ENCODE measurements at places on chromosomes 16 and 17. TPM values are rescaled to one million over a fixed set of nuclear protein-coding genes. Genes with fewer than 3 reads are reported as not detected.

GRCh38 chr17:69761011-69761410, 314.0 kb upstream of the KCNJ16 start:
- no peak for DNase-seq

DNA sequence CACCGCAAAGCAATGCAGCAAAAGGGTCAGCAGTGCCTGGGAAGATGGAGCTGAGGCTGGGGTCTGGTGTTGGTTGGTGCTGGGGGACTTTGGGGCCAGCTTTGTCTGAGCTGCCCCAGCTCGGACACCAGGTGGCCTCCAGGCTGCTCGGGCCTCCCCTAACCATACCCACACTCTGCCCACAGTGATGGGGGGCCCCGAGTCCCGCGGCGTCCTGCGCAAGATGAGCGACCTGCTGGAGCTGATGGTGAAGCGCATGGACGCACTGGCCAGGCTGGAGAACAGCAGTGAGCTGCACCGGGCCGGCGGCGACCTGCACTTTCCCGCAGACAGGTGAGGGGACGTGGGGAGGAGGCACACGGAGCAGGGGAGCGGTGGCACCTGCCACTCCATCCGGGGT, 13.8 kb downstream of the MGAT5B start:
- no peak for DNase-seq

DNA sequence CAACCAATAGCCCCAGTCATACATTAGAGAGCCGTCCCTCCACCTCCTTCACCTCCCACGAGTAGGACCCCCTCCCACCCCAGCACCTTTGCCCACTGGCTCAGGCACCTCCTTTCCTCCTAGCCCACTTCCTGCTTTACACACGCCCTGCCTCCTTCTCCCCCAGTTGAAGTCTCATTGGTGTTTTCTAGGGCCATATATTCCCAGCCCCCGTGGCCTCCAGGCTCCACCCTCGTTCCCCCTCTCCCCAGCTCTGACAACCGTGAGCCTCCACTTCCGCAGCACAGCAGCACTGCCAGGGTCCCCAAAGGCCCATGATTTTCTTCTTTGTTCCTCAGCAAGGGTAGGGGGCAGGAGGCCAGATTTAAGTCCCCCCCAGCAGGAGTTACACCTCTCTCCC, 340.3 kb upstream of the TNRC6C start:
- DNase-seq: no peak

- peak; percentile 58 for DNase-seq
These were observed at the start of gene CD68 for GRCh38 chr17:7579001-7579833. TSS of gene CD68 (plus strand) at chr17:7579638. CDS start at chr17:7579678, 40 bp downstream.

Gene CEMP1
- not detected for polyA plus RNA-seq

DNA sequence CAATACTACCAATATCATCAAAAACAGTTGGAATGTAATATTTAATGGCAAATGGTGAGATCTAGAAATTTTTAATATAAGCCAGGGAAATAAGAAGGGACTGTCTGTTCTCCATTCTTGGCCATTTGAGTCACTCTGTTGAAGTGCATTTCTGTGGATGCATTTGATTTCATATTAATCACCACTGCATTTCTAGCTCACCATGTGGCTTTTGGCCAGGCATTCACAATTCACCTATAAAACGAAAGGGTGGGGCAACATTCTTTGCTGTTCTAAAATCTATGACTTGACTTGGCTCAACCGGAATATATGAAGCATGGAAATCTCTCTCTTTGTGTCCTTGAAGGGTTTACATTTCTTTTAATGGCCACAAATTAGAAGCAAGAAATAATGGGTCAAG, 483.0 kb downstream of the SLC39A11 start:
- no peak for DNase-seq

DNA sequence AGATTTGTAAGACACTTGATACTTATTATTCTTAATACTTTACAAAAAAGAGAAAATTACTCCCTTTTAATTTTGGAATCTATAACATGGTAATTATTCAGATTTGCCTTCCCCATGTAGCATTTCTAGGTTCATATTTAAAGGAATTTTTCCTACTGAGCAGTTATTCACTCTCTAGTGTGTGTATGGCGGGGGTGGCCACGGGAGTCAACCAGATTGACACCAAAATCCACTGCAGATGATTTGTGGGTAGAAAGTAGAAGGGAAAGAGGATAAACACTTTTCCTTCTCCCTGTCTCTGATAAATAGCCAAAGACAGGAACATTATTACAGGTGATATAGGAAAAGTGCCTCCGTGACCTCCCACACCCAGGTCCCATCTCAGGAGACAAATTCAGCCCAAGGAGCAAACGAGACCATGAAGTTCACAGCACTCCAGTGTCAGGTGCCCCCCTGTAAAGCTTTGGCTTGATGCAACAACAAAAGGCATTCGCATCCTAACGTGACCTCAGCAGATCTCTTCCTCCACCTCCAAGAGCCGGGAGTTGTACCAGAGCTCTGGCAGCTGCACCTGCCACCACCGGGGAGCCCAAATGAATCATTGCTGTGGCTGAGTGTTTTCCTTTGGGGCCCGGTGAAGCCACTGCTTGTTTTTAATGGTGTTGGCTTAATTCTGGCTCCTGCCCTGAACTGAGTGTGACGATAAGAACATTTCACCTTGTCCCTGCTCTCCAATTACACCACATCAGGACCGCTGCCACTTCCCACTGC, 92.7 kb upstream of the NOL11 start:
- DNase-seq: no peak

- DNase-seq: no peak
These were observed 1.6 kb upstream of the ETV4 start for GRCh38 chr17:43547659-43548256.

GRCh38 chr17:50613007-50613992, 21.4 kb upstream of the ABCC3 start:
- DNase-seq: peak; percentile 67

DNA sequence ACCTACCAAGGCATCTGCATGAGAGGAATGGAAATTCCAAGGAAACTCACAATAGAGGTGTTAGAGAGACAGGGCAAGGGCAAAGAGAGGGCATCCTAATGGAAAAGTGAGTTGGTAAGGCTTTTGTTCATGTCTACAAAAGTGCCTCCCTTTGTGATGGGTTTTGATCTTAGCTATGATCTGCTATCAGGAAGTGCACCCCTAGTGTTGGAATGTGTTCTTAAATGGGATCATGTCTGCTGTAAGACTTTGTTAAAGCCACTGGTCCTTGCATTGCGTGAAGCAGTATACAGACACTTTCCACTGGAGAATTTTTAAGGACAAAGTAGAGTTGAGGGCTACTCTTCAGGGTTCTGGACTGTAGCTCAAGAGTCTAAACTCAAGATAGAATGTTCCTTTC, 92.0 kb downstream of the MAP2K6 start:
- DNase-seq: no peak

- no peak for DNase-seq
These were observed 32.6 kb upstream of the PIRT start for GRCh38 chr17:10870336-10871050.

DNA sequence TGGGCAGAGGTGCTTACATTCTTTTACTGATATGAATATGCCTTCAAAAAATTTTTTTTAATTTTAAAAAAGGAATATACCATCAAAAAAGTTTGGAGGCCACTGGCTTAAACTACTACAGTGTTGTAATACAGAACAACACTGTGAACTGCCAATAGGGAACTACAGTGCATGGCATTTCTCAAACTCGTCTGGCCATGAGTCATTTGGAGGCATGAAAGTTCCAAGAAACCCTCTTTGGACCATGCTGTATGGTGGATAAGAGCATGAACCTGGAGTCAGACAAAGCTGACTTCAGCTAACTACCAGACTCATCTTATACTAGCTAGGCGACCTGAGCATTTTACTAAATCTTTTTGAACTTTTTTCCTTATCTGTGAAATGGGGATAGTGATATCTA, 9.2 kb upstream of the NF1 start:
- DNase-seq: no peak

- peak; percentile 39 for DNase-seq
These were observed 89.5 kb upstream of the BCAR1 start for GRCh38 chr16:75340741-75341491.

Gene JPT2
- 36.9 TPM for polyA plus RNA-seq

DNA sequence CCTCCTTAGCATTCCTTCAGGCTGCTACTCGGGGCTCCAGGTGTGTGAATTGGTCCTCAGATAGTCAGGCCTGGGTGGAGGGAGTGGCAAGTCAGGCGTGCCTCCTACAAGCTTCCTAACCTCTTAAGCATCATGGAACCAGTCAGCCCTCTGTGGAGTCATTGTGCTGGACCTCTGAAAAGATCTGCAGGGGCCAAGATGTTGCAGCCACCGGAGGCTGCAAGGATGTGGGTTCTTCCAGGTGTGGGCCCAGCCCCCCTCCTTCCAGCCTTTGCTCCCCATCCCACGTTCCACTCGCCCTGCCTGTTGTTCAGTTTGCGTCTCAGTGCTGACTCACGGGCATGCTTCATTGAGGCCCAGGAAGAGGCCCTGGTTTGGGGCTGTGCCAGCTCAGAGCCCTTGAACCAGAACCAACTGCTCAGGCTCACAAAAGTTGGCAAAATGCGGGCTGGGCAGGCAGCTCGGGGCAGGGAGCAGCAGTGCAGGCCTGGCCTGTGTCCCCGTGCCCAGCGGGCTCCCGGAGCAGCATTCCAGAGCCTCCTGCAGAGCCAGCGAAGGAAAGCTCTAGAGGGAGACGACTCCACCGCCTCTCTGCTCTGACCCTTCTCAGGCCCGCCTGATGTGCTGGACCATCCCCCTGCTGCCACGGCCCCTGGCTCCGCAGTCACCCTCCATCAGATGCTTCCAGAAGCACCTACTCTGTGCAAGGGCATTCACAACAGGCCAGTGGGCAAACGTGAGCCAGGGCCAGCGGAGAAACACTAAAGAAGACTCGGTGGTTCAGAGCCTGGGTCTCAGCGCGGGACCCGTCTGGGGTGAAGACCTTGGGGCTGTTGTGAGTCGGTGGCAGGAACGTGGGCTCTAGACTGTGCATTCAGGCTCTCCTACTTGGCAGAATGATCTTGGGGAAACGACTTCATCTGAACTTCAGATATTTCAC, 7.5 kb downstream of the LDHD start:
- DNase-seq: no peak

DNA sequence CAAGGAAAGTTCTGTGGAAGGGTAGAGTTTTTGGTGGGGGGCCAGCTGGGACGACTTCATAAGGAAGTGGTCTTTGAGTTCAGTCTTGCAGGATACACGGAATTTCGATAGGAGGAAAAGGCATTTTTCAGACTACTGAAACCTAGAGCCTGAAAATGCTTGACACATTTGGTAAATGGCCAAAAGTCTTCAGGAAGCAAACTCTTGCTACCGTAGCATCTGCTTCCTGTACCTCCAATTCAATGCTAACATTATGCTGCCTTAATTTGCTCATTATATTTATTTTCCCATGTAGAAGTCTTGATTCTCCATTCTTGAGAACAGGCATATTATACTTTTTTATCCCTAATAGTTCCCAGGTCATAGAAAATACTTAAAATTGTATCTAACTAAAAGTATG, 129.3 kb upstream of the MED13 start:
- DNase-seq: no peak

DNA sequence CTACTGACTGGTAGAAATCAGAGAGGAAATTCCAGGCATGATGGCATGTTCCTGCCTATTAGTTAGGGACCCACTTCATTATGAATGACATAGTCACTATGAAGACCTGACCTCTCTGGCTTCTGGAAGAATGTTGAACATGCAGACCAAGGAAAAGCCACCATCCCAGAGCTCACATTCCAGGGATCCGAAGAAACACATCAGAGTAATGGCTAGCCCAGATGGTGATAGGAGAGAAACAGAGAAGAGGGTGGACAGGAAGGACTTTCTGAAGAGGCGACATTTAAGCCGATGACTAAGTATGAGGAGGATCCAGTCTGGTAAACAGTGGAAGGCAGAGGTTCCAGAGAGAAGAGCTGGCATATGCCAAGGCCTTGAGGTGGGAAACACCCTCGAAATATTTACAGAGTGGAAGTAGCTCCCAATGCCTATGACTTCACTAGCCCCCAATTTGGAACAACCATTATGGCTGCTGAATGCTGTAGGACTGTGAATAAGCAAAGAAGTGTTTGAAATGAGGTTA, 216.2 kb downstream of the RBFOX1 start:
- DNase-seq: no peak

DNA sequence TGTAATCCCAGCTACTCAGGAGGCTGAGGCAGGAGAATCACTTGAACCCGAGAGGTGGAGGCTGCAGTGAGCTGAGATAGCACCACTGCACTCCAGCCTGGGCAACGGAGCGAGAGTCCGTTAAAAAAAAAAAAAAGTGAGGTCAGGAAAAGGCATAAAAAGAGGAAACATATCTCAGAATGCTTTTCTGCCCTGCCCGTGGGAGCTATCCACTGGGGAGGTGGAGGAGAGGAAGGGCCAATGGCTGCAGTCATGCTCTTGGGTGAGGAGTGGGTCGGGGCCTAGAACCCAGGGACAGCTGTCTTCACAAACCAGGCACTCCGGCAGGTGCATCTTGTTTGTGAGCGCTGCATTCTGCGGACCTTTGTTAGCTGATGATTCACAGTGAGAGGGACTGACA, 60.0 kb upstream of the CDC42EP4 start:
- no peak for DNase-seq

- DNase-seq: no peak
These were observed 131.1 kb downstream of the ENGASE start for GRCh38 chr17:79205688-79206205.

- DNase-seq: no peak
These were observed 9.6 kb downstream of the GPRC5C start for GRCh38 chr17:74441537-74441936.

DNA sequence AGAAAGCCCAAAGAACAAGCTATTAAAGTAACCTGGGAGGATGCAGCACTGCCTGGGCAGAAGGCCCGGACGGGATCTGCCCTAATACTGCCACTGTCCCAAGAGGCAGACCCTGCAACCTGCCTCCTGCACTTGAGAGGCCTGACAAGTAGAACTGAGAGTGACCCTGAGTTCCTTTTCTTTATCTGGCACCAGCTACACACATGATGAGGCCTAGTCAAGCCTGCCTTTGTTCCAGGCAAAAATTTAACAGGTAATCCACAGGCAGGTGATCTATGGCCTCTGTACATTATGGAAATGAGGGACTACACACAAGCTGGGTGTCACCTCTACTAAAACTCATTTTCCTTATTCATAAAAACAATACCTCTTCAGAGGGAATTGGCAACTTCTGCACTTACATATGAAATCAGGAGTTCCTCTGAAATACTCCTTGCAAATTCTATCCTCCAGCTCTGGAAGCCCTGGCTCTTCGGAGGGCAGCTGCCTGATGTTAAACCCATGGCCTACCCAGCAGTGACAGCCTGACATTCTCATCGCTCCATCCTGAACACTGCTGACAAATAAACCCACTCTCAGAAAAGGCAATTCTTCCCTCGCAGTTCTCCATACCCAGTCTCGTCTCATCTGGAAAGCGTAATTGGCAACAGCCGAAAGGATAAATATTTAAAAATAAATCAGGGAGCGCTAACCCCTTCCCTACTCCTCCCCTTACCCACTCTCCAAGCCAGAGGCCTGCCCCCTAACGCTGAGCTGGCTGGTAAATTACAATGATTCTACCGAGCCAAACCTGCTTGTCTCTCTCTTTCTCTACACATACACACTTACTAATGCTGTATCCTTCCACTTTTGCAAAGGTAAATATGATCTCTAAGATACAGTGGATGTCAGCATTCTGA, 2.5 kb upstream of the ZFHX3 start:
- DNase-seq: peak; percentile 46

- no peak for DNase-seq
These were observed 223.1 kb downstream of the SOX9 start for GRCh38 chr17:72343911-72344310.
